ENCODE measurements at places on chromosomes 2 and 18.
A peak's percentile ranks its signal among the peaks of the same experiment; 100 is the strongest.

DNA sequence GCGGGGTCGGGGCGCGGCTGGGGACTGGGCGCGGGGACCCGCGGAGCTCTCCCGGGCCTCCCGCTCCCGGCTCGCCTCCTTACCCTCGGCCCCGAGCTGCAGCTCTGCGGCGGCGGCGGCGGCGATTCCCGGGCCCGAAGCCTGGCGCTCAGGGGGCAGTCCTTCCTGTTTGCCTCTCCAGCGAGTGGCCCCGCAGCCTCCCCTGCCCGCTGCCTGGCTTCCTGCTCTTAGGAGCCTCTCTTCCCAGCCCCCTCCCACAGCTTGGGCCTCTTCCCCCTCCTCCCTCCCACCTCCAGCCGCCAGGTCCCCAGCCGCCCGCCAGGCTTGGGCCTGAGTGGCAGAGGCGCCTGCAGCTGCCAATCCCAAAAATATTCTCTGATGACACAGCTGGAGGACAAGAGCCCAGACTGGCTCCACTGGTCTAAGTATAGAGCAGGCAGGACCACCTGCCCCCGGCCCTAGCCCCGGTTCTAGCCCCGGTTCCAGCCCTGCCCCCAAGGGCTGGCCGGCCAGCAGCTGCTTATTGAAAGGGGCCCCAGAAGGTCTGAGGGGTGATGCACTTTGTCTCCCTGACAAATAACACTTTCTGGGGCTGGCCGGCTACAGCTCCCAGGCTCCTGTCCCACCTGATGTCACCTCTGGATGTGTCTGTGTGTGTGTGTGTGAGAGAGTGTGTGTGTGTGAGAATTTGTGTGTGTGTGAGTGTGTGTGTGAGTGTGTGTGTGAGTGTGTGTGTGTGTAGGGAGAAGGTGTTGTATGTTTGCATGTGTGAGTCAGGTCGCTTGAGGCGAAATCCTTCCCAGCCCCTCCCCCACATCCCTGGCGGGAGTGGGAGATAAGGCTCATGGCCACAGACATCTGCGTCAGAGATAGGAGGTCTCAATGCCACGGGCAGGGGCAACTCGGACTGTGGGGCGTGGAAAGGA is at the start of gene OBSL1:
Gene OBSL1 (minus strand): TSS at position 229 of the 926 bp plus-strand sequence. CDS start 307 bp downstream, outside the sequence.
- DNase-seq: no peak

DNA sequence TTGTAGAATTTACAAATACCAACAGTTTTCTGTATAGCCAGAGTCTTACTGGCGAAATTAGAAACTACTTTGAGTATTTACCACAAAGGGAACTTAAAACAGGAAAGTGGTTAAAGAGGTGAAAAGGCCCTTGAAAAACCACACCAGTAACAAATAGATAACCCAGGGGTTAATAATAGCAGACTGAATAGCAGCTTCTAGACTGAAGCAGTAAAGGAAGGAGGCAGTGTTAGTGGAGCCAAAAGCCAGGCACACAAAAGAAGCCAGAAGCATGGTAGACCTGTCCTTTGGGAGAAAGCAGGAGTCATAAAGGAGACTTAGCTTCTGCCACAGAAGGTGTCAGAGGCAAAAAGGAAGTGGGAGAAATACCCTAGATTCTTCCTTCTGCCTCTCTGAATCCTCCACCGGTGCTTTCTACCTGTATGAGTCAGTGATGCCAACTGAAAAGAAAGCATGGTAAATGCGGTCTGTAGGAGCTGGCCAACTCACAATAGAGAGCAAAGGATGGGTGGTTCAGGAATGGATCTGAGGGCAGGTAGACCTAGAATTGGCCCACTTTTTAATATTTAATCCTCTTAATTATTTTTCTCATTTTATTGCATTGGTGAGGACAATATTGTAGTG is 97.3 kb downstream of the ARL6IP6 start:
- no peak for DNase-seq

GRCh38 chr2:46064396-46064795 is 232.8 kb upstream of the EPAS1 start:
- DNase-seq: no peak

DNA sequence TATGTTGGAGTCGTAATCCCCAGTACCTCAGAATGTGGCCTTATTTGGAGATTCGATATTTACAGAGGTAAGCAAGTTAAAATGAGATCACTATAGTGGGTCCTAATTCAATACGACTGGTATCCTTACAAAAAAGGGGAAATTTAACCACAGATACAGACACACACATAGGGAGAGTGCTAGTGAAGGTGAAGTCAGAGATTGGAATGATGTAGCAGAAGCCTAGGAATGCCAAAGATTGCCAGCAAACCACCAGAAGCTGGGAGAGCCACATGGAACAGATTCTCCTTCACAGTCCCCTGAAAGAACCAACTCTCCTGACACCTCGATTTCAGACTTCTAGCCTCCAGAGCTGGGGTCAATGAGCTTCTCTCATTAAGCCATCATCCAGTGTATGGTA is 17.7 kb upstream of the ACTR3 start:
- no peak for DNase-seq

- no peak for DNase-seq
Observed at GRCh38 chr2:64923385-64923710, 65.9 kb upstream of the SLC1A4 start.

DNA sequence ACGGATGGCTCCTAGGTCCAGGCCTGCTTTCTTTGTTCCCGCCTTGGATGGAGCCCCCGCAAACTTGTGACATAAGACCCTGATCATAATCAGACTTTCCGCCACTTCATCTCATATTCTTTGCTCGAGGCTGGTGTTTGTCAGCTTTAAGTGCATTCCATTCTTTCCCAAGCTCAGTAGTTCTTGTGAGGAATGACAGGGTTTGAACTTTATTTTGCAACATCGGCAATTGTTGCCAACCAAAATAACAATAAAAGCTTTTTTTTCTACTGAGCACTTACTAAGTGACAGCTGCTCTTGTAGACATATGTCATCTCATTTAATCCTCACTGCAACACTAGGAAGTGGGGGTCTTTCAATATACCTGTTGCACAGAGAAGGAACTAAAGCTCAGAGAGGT is 178.8 kb upstream of the ST6GAL2 start:
- no peak for DNase-seq

DNA sequence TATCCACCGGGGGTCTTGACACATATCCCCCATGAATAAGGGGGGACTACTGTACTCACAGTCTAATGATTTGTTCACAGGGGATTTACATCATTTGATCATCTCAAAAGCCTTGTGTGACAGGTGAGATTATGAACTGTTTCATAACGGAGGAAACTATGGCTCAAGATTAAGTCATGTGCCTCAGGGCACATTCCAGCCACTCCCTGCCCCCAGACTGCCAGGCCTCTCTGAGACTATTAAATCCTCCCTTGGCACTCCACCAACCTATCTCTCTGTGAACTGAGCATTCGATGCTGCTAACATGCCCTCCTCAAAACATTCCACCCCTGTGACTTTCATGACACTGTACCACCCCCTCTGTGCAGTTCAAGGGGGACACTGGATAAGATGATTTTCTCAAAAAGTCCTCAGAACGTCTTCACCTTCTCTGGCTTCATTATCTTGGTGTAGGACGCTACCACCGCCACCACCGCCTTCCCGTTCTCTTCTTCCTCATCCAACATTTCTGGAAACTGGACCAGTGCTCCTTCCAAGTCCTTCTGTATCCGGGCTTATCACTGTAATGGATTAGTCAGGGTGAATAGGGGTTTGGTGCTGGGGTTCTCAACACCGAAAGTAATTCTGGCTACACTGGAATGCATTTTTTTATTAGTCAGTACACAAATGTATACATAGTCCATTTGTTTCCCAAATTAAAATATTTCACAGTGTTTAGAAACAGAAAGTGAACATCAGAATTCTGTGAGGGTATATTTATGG is 169.6 kb downstream of the KCNS3 start:
- DNase-seq: no peak

DNA sequence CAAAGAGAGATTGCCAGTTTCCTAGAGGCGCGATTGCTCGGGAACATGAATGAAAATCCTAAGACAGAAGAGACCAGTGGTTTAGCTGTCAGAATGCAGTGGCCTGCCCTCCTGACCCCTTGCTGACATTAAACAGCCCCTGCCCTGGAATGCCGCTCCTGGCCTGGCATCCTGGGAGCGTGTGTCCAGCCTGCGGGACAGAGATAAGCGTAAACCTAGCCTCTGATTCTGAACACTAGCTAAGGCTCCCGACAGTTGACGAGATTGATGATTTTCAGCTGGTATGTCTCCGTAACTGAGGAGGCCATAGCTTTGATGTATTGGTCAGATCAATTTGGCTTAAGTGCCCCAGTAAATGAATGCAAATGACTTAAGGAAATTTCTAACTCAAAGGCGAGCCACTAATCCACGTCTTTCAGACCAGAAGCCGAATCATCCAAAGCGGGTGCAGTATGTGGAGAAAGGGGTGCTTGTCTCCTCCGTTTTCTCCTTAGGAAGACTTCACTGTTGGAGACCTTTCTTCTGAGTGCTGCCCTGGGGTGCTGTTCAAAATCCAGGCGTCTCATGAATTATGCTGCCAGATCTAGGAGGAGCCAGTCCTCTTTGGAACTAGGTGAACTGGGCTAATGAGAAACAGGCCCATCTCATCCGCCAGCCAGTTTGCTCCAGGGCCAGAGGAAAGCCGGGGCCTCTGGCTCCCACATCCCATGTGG is 142.5 kb upstream of the L3MBTL4 start:
- no peak for DNase-seq

DNA sequence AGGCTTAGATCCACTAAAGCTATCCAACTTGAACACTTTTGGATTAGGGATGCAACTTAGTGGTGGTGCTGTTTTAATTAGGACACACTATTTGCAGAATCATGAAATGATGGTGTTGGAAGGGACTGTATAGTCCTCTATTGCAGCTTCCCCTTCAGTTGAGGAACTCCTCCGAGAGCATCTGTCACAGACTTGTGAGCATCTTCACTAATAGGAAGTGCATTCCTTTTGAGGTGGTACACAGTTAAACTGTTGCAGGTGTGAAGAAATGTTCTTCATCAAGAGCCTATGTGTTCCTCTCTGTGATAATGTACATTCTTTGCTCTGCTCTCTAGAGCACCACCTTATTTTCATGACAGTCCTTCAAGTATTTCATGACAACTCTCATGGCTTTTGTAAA is 197.4 kb downstream of the CAMKMT start:
- DNase-seq: no peak

DNA sequence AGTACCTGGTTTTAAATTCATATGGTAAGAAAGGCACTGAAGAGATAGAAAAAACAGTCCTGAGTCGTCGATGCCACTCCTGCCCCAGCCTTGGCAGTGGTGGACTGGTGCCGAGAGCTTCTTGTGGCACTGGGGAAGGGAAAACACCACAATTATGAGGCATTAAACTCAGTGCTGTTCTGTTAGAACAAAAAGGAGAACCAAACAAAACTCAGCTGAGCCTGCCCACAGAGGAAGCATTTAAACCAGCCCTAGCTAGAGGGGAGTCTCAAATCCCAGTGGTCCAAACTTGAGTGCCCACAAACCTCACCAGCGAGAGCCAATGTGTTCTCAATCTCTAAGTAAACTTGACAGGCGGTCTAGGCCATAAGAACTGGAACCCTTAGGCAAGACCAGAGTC is 1254.5 kb upstream of the FAM98A start:
- no peak for DNase-seq

DNA sequence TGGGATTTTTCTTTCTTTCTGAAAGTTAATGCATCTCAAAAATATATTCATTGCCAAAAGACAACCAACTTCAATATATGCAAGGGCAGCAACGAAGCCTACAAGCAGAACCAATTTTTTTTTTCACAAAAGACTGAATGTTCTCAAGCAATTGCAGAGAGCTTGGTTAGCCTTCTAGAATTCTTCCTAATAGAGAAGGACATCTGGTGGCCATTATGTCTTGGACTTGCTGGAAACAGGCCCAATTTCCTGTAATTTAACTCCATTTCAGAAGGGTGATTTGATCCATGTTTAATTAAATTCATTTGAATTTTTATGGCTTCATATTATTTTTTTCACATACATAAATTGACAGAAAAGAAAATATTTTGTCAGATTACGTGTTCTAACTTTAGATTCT is 208.0 kb downstream of the TPGS2 start:
- no peak for DNase-seq

DNA sequence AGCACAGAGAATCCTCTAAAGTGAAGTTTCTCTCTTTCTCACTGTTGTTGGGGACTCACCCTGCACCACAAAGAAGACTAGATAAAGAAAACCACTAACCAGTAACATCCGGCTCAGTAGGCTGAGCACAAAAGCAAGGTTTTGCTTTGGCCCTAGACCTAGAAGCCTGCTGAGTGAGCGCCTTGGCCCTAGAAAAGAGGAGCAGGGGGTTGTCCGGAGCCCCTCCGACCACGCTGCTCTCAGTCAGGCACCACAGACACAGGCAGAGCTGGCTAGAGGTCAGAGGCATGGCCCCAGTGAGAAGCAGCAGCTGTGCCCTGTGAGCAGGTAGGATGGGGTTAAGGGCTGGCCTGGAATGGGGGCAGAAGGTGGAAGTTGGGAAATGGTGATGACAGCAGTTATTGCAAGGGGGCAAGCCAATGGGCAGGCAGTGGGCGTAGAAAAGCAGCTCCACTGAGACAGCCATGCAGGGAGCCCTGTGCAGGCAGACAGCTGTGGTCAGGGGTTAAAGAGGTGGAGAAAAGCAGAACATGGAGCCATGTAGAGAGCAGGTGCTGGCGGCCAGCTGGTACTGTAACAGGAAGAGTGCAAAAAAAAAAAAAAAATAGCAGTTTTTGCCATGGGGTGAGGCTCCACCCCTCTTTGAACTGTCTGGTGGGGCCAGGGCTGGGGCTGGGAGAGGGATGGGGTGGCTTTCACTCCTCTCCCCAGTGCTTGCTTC is 36.9 kb upstream of the SLC14A1 start:
- peak; percentile 76 for DNase-seq

DNA sequence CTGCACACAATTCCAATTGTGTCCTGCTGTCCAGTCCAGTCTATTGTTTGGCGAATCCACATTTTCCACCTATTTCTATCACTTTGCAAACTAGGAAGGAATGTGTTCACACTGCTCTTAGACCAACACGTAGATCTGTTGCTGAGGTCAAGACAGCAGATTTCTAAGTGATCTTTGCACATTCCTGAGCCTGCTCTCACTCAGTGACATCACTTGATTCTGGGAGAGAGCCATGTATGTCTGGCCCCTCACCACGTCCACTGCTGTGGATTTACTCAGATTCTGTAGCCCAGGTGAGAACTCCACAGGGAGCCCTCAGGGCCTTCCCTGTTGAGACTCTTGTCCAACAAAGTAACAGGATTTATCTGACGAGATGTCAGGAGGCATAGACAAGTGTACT is 317.2 kb downstream of the TSN start:
- no peak for DNase-seq

- DNase-seq: no peak
Observed at GRCh38 chr2:239644011-239644410, 243.2 kb upstream of the HDAC4 start.

DNA sequence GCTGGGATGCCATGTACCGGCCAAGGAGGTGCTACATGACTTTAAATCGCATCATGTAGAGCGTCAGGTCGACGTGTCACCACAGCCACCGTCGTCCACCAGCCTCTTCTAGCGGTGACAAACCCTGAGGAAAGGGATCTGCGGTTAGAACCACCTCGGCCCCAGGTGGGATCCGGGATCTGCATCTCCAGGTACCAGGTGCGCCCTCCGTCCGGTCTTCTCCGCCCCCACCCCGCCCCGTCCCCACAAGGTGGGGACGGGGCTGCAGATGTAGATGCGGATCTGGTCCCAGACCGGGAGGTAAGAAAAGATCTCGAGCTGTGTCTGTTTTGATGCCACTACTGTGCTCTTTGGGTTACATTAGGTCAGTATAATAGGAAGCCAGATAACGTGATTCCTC is 38.4 kb downstream of the C1D start:
- no peak for DNase-seq

- no peak for DNase-seq
Observed at GRCh38 chr2:239597216-239597615, 196.4 kb upstream of the HDAC4 start.

- DNase-seq: no peak
Observed at GRCh38 chr2:241215421-241215820, 26.9 kb downstream of the ANO7 start.
